ENCODE measurements at places on chromosomes 12 and 14.

DNA sequence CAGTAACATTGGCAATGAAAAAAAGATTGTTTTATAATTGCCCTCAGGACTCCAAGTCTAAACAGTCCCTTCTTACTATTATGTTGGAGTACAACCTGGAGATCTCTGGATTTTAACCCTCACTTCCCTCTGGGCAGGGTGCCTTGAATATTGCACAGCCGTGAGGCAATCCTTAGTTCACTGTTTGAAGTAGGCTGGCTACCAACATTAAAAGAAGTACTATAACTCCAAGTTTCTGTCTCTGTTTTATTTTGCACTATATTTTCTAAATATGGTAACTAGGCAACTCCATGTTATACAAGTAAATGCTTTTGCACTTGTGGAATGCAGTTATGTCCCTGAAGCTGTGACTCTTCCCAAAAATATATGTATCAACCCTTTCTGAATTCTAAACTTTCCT, 490.7 kb downstream of the EGLN3 start:
- DNase-seq = no peak

- DNase-seq = no peak
Measured at GRCh38 chr14:100703386-100704220, 23.1 kb upstream of the DLK1 start.

DNA sequence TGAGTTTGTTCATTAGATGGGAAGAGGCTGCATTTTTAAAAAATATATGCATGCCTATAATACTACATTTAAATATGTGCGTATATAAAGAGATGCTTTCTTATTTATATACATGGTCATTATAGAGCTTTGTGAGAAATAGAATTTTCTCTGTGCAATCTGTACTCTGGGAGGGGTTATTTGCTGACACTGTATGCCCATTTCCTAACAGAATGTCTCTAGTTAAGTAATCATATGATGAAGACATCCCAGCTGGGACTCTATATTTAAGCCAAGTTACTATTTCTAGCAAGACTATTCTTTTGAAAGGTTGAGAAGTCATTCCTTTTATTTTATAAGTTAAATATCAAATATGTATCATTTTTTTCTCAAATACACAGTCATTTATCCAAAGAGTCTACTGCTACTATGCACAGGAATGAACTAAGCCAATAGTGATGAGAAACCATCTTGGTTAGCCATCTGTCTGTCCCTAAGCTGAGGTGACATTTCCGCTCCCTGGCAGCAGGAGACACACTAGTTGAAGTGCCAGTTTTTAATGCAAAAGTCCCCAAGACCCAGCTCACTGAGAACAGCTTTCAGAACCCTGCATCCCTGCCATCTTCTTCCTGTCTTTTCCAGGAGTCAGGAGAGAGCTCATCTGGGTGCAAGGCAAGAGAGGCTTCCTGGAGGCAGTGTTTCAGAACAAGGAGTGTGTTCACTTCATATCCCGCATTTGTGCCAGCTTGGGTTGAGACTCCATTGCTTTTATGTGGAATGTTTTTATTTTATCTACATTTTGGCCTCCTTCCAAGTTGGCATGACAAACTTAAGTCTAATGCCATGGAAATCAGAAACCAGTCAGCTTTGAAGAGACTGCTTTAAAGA, 69.5 kb downstream of the TMEM132C start:
- no peak for DNase-seq

GRCh38 chr12:62484233-62484632, 17.6 kb downstream of the MON2 start:
- no peak for DNase-seq
